ENCODE measurements at places on chromosomes 6 and 20. TPM values are rescaled to one million over a fixed set of nuclear protein-coding genes. Genes with fewer than 3 reads are reported as not detected.

Gene PLA2G7
- 1.5 TPM for total RNA-seq

Gene FAM50B
- 0.84 TPM for total RNA-seq

Gene MAFB
- total RNA-seq = 3.7 TPM

Gene PLAGL1
- total RNA-seq = 48.6 TPM

GRCh38 chr6:67640484-67640883 lies 994.6 kb upstream of the ADGRB3 start:
- no peak overlapping the region for H3K4me3 ChIP-seq
- no peaks in the 10 kb centered on the region for H3K4me1 ChIP-seq
- no peak for DNase-seq
- H3K27me3 ChIP-seq = no peaks in the 10 kb centered on the region
- H3K36me3 ChIP-seq = no peaks in the 10 kb centered on the region

Gene PNLDC1
- total RNA-seq = not detected

GRCh38 chr20:20894753-20895152 lies 182.3 kb upstream of the RALGAPA2 start:
- DNase-seq = no peak
- no peak overlapping the region for H3K4me3 ChIP-seq
- H3K27me3 ChIP-seq = no peaks in the 10 kb centered on the region
- no peaks in the 10 kb centered on the region for H3K36me3 ChIP-seq
- H3K27ac ChIP-seq = no peak overlapping the region
- no peaks in the 10 kb centered on the region for H3K4me1 ChIP-seq

DNA sequence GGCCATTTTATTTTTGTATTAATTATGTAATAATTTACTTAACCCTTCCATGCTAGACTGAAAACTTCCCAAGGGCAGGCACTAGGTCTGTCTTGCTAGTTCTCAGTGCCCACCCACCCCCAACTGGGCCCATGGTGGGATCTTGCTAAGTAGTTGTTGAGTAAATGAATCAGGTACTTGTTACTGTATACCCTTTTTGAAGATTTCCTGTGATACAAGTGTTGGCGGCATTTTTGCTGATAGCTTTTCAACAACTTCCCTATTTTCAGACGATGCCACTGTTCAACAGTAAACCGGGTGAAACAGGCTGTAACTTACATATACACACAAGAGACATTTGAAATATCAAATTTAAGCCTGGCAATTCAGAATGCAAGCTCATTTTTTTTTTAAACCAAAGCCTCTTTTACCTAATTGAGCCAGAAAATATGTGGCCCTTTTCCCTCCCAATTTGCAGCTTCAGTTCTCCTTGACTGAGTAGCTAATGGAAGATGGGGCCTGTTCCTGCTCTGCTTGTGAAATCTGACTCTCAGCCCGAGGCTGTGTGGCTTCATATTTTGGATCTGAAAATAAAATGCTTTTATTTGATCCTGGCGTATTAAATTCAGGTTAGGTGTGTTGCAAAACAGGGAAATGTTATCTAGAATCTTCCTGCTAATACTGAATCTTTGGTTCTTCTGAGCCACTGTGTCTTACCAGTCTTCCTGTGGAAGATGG lies 288.3 kb downstream of the NRN1 start:
- no peak for DNase-seq
- H3K4me3 ChIP-seq = no peak overlapping the region
- H3K36me3 ChIP-seq = no peaks in the 10 kb centered on the region

Gene C20orf204
- 0.57 TPM for total RNA-seq

GRCh38 chr6:57469072-57469471 lies 151.6 kb downstream of the PRIM2 start:
- no peaks in the 10 kb centered on the region for H3K4me1 ChIP-seq
- no peak for DNase-seq
- no peaks in the 10 kb centered on the region for H3K27me3 ChIP-seq
- no peak overlapping the region for H3K4me3 ChIP-seq

GRCh38 chr6:42125231-42125630 lies 17.2 kb downstream of the C6orf132 start:
- no peaks in the 10 kb centered on the region for H3K27me3 ChIP-seq
- H3K36me3 ChIP-seq = no peaks in the 10 kb centered on the region
- peaks cover 5% of the 10 kb centered on the region for H3K4me1 ChIP-seq
- H3K4me3 ChIP-seq = no peak overlapping the region

DNA sequence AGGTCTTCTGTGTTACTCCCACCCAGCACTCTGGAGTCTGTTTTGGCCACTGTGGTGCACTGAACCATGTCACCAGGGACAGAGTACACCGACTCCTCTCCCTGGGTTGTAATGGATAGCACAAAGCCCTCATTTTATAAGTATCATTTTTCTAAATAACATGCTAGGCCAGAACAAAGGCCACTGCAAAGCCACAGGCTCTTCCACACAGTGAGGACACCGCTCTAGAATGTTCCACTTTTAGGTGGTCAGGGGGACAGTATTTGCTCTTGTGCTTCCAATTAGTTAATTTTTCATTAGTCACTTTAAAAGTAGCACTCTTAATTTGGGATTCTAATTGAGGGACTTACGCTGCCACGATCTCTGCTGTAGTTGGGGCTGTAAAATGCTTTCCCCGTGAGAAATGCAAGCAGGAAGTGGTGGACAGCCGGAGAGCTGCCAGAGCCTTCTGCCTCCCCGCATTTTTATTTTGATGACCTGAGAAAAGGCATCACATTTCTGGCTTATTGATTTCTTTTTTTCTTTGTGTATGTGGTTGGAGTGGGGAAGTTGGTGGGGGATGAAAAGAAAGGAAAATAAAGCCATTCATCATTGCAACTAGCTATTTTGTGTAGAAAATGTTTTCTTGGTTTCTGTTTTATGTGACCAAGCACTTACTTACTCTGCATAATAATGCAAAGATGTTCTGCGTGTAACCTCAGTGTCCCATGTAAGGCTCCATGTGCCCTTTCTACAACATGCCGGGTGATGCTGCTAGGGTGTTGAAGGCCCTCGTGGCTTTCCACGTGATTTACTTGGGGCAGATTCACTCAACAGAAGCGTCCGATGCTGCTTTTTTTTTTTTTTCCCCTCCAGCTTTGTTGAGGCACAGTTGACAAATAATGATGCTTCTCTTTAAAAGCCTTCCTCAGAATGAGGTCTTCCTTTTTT lies 195.9 kb downstream of the SASH1 start:
- no peak overlapping the region for H3K27ac ChIP-seq
- no peak overlapping the region for H3K4me3 ChIP-seq
- H3K36me3 ChIP-seq = no peaks in the 10 kb centered on the region
- peaks cover 6% of the 10 kb centered on the region for H3K4me1 ChIP-seq
- DNase-seq = no peak

Gene CST11
- total RNA-seq = not detected

Gene GMPR
- 6.1 TPM for total RNA-seq

DNA sequence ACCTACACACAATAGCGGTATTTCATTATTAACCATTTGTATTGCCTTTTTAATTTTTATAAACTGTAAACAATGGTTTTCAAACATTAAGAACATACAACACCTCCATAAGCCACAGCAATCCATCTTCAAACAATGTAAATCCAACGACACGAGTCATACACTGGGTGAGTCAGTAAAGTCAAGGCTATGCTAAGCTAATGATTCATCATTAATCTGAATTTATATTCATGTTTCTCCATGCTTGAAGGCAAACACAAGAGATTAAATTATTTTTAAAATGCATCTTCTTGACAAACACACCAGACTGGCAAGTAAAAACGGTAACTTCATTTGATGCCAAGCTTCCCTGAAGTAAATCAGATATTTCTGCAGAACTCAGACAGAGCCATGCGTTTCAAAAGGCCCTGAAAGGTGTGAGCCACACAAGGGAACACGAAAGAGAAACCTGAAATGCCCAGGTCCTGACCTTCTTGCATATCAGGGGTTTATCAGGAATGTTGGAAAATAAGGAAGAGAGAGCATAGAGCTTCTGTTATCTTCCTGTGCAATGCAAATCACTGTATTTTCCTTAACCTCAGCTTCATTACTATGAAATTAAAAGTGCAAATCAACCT lies 162.5 kb downstream of the ALDH8A1 start:
- no peaks in the 10 kb centered on the region for H3K27me3 ChIP-seq
- no peak overlapping the region for H3K4me3 ChIP-seq
- H3K36me3 ChIP-seq = no peaks in the 10 kb centered on the region

Gene FAXC
- total RNA-seq = 5.3 TPM

Gene SIGLEC1
- total RNA-seq = 0.16 TPM

GRCh38 chr6:7254980-7255835 lies 57.8 kb downstream of the SSR1 start:
- no peak for DNase-seq
- no peak overlapping the region for H3K27ac ChIP-seq
- H3K27me3 ChIP-seq = no peaks in the 10 kb centered on the region
- no peaks in the 10 kb centered on the region for H3K4me1 ChIP-seq
- H3K36me3 ChIP-seq = no peaks in the 10 kb centered on the region
- H3K4me3 ChIP-seq = no peak overlapping the region

DNA sequence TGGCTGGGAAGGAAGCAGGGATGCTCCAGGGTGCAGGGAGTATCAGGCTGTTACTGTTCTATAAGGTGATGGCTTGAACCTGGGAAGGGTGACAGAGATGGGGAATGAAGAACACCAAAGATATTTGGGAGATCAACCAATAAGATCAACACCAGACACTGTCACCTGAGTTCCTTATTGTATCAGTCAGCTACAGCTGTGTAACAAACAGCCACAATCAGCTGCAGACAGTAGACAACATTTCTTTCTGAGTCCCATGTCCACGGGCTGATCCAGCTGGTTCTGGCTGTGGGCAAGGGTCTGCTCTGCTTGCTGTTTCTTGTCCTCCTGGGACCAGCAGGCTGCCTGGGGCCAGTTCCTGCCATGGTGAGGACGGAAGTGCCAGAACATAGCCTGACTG lies 31.3 kb upstream of the SLCO4A1 start:
- no peaks in the 10 kb centered on the region for H3K27me3 ChIP-seq
- H3K4me1 ChIP-seq = peaks cover 5% of the 10 kb centered on the region
- H3K4me3 ChIP-seq = no peak overlapping the region
- no peaks in the 10 kb centered on the region for H3K36me3 ChIP-seq
- no peak for DNase-seq
- no peak overlapping the region for H3K27ac ChIP-seq

Gene MRPS18A
- total RNA-seq = 46.1 TPM

DNA sequence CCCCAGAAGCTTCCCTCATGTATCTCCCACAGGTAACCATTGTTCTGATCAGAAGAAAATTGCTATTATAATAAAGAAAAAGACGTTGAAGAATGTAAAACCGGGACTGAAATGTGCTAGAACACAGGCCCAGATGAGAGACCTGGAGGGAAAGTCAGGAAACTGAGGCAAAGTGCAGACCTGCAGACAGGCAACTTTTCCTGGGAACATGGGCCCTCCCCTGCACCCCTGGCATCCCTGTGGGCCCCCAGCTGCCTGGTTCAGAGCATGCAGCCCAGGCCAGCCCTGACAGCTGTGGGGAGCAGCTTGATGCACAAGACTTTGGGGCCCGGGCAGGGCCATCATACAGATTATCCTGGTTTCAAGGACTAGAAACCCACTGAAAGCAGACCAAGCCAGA lies 212.2 kb downstream of the CDC5L start:
- H3K4me1 ChIP-seq = no peaks in the 10 kb centered on the region
- DNase-seq = no peak
- no peak overlapping the region for H3K4me3 ChIP-seq
- H3K27me3 ChIP-seq = no peaks in the 10 kb centered on the region
- no peaks in the 10 kb centered on the region for H3K36me3 ChIP-seq
- H3K27ac ChIP-seq = no peak overlapping the region

GRCh38 chr6:148175550-148176188 lies 167.0 kb upstream of the SASH1 start:
- no peaks in the 10 kb centered on the region for H3K4me1 ChIP-seq
- H3K4me3 ChIP-seq = no peak overlapping the region
- no peak overlapping the region for H3K27ac ChIP-seq
- DNase-seq = no peak
- no peaks in the 10 kb centered on the region for H3K27me3 ChIP-seq

GRCh38 chr20:3161316-3162079 lies 1.8 kb upstream of the FASTKD5 start:
- H3K4me1 ChIP-seq = peaks cover 20% of the 10 kb centered on the region
- H3K36me3 ChIP-seq = no peaks in the 10 kb centered on the region
- DNase-seq = no peak
- no peak overlapping the region for H3K4me3 ChIP-seq
- H3K27ac ChIP-seq = no peak overlapping the region

Gene SMOC2
- 51.0 TPM for total RNA-seq

GRCh38 chr6:40247516-40248115 lies 313.4 kb upstream of the MOCS1 start:
- H3K27ac ChIP-seq = no peak overlapping the region
- no peak overlapping the region for H3K4me3 ChIP-seq
- H3K36me3 ChIP-seq = no peaks in the 10 kb centered on the region
- no peaks in the 10 kb centered on the region for H3K4me1 ChIP-seq
- peaks cover 5% of the 10 kb centered on the region for H3K27me3 ChIP-seq
- no peak for DNase-seq

GRCh38 chr6:114194362-114195026 lies 148.3 kb downstream of the HS3ST5 start:
- no peaks in the 10 kb centered on the region for H3K36me3 ChIP-seq
- no peak overlapping the region for H3K4me3 ChIP-seq
- peaks cover 6% of the 10 kb centered on the region for H3K4me1 ChIP-seq
- H3K27ac ChIP-seq = peak overlapping the region; percentile 56
- peak; percentile 12 for DNase-seq

GRCh38 chr6:135731116-135731515 lies 120.4 kb upstream of the PDE7B start:
- H3K27me3 ChIP-seq = no peaks in the 10 kb centered on the region
- H3K4me3 ChIP-seq = no peak overlapping the region
- H3K27ac ChIP-seq = no peak overlapping the region
- DNase-seq = no peak

- H3K27ac ChIP-seq = no peak overlapping the region
- no peaks in the 10 kb centered on the region for H3K4me1 ChIP-seq
- no peaks in the 10 kb centered on the region for H3K27me3 ChIP-seq
- no peaks in the 10 kb centered on the region for H3K36me3 ChIP-seq
Observed at GRCh38 chr20:31803552-31804291, 15.4 kb upstream of the MYLK2 start.

DNA sequence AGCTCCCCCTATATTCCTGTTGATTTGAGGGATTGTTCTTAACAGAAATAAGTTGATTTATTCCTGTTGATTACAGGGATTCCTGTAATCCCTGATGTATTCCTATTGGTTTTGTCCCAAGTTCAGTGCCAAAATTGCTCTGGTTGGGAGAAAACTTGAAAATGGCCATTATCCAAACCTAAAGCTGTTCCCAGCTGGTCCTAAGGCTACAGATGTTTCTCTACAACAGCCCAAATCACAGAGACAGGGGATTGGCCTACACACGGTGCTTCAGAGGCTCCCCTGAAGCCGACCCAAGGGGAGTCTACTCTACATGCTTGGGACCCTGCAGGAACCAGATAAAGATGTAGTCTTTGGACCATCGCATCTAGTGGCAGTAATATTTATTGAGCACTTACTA lies 99.0 kb upstream of the AKAP12 start:
- no peak overlapping the region for H3K27ac ChIP-seq
- no peak for DNase-seq
- H3K4me1 ChIP-seq = no peaks in the 10 kb centered on the region
- H3K27me3 ChIP-seq = no peaks in the 10 kb centered on the region
- no peak overlapping the region for H3K4me3 ChIP-seq

- peak overlapping the region; percentile 68 for H3K27ac ChIP-seq
- no peaks in the 10 kb centered on the region for H3K4me1 ChIP-seq
- no peaks in the 10 kb centered on the region for H3K27me3 ChIP-seq
- peak; percentile 54 for DNase-seq
- H3K4me3 ChIP-seq = no peak overlapping the region
- H3K36me3 ChIP-seq = no peaks in the 10 kb centered on the region
Observed at GRCh38 chr6:117591405-117591804, 10.9 kb downstream of the GOPC start.
